Stimulated activated CD4-positive, alpha-beta T cell treated with anti-CD3 and anti-CD28 coated beads, Interleukin-15, amount 100 ng/mL, for 48 hours (primary cell): ENCODE measurements at places on chromosomes 12 and 14.

GRCh38 chr12:66813137-66813892 lies 134.4 kb upstream of the GRIP1 start:
- DNase-seq = no peak

DNA sequence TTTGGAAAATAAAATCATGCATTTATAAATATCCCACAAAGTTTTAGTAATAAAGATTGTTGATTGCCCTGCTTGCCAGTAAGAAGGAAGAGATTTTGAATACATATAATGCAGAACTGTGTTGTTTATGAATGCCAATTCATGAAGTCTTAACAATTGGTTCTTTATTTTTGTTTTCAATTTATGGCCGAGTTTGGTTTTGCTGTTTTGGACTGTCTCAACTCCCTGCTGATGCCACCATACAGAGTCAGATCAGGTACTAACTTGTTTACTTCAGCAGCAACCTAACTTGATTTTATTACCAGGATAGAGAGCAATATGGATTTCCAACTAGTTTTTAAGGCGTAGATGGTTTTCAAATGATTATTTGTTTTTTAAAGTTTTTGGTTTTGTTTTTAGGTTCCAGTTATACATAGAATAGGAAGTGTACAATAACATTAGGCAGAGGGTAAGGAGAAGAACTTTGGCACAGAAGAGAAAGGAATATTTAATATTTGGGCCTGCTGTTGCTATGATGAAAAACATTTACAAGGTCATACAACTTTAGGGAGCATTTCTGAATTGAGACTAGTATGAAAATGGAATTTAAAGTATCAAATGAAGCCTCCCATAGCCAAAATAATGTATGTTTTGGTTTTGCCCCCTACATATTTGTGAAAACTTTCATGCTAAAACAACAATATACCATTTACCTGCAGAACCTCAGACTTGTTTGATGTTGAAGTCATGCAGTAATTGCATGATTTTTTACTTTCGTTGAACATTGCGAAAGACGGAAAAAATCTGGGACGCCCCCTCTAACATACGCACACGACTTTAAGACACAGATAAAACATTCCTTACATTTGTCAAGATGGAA lies 904 bp upstream of the FAM177A1 start:
- no peak for DNase-seq

DNA sequence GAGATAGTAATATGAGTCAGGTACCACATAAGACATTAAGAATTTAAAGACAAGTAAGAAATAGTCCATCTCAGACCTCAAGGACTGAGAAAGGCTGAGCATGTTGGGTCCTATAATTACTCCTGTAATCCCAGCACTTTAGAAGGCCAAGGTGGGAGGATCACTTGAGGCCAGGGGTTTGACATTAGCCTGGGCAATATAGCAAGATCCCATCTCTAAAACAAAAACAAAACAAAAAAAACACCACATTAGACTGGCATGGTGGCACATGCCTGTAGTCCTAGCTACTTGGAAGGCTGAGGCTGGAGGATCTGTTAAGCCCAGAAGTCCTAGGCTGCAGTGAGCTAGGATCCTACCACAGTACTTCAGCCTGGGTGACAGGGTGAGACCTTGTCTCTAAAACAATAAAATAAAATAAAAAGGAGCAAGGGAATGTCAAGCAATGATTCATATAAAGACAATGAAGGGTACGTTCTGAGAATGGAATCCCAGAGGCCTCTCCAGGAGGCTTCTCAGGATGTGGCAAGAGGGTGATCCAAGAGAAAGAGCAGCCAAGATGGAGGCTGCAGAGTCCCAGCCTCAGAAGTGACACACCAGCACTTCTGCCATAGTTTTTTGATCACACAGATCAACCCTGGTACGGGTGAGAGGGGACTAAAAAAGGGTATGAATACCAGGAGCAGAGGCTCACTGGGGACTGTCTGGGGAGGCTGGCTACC lies 206.4 kb downstream of the CRADD start:
- DNase-seq = no peak

- no peak for DNase-seq
These were observed 161.9 kb upstream of the PLEKHG7 start for GRCh38 chr12:92540782-92541423.

DNA sequence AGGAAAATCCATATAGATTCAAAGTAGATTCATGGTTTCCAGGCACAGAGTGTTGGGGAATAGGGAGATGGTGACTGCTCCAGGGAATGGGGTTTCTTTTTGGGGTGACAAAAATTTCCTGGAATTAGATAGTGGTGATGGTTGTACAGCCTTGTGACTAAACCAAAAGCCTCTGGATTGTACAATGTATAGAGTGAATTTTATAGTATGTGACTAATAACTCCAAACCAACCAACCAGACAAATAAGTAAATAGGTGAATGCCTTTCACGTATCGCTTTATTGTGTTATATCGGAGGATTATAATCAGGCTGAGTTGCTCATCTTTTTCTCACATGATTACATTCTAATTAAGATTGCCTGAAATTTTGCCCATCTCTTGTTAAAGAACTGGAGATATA lies 24.6 kb upstream of the PPFIBP1 start:
- no peak for DNase-seq

GRCh38 chr12:91364471-91365184 lies 182.0 kb upstream of the DCN start:
- DNase-seq = no peak

- no peak for DNase-seq
These were observed 12.3 kb downstream of the CLEC2B start for GRCh38 chr12:9856894-9857293.

DNA sequence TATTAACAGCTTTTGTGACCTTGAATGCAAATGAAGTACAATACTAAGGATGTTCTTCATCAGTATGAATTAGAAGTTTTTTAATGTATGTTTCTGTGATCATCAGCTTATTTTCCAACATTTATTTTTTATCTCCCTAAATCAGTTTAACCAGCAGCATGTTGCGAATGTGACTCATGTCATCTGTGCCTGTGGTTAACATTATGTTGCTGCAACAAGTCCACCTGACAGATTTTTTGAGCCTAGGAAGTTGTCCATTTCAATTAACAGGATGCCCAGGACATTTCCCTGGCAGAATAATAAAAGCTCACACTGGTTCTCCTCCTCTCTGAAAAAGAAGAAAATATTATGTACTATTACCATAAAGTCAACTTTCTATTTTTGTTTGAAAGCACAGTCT lies 155.5 kb downstream of the SYT1 start:
- no peak for DNase-seq

DNA sequence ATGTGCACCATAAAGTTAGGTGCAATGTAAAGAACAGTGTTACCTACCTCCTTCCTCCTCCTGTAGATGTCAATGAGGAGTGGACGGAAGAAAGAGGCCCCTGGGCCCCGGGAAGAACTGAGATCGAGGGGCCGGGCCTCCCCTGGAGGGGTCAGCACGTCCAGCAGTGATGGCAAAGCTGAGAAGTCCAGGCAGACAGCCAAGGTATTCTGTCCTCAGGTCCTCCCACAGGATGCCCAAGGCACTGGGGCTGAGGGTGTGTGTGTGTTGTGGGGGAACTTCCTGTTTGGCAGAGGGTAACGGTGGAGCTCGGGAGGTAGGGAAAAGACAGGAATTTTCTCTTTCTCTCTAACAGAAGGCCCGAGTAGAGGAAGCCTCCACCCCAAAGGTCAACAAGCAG lies 6.4 kb downstream of the ATN1 start:
- no peak for DNase-seq

- DNase-seq = no peak
These were observed 5.6 kb upstream of the LHX5 start for GRCh38 chr12:113477171-113477841.

GRCh38 chr12:132145334-132145733 lies 1.1 kb downstream of the NOC4L start:
- DNase-seq = no peak

- DNase-seq = no peak
These were observed 30.5 kb downstream of the PUS7L start for GRCh38 chr12:43728117-43728516.

DNA sequence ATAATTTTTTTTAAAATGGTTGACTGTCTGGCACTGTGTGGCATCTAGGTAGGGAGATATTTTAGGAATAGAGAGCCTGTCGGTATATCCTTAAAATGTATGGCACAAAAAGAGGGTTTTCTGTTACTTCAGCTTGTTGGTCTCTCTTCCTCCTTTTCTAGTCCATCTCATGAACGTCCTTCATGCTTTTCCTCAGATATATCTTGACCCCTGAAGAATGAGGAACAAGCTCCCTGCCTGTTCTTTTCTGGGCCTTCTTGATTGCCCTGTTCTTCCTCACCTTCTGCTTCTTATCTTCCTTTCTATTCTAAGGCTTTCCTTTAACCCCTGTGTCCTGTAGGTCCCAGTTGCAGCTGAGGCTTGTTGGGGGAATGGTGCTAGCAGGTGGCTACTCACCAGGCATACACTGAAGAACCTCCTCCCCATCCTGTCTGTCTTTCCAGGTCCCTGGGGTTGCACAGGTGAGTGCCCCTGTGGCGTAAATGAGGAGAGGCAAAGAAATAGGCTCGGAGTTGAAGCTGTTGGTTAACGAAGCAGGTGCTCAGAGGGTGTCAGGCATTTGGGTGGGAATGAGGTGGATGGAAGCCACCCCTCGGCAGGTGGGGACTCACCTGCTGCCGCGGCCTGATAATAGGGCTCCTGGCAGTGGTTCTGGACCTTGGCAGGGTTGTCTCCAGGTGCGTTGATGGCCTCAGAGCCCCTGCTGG lies 7.2 kb upstream of the C1R start:
- no peak for DNase-seq

DNA sequence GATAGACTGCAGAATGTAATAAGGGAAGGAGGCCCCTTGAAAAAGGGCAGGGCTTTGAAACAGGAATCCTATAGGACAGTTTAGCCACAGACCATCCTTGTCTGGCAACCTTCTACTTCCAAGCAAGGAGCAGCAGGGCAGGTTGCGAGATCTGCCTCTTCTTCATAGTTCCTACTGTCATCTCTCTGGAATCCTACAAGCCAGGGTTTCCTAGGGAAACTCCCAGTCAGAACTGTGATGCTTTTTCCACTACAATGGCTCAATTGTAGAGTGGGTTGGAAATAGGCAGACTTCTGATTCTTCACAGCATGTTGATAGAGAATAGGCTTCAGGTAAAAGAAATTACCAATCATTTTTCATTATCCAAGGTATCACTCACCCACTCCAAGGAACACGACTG lies 186.3 kb downstream of the DACT1 start:
- no peak for DNase-seq

DNA sequence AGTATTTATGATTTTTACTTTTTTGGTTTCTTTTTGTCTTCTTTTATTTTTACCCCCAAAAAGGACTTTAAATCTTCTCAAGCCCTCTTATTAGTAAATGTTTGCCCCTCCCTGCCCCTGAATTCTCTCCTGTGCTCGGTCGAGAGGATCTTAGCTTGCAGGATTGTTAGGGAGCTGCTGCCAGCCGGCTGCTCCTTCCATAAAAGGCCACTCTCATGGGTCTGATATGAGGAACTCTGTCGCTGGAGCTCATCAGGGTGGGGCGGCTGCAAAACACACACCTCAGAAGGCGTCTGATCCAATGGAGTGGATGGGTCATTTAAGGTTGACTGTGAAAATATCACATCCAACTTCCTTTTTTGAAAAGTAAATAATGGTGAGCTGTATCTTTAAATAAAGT lies 8.5 kb downstream of the LTBR start:
- no peak for DNase-seq

GRCh38 chr12:77835969-77836368 lies 5.3 kb downstream of the NAV3 start:
- DNase-seq = no peak

DNA sequence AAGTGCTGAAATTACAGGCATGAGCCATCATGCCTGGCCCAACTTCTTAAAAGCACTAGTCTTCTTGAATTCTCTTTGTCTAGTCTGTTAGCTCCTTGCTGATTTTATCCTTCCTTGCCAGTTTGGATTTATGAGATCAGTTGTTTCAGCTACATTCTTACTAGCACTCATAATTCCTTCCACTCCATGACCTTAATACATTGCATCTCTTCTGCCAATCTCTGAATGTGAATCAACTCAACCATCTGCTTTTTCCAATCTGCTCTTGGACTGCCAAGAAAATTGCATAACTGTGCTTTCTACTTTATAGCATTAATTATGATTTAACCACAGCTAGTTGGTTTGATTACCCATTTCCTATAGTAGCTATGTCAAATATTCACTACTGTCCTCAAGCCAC lies 14.9 kb upstream of the HEATR5A start:
- DNase-seq = no peak

DNA sequence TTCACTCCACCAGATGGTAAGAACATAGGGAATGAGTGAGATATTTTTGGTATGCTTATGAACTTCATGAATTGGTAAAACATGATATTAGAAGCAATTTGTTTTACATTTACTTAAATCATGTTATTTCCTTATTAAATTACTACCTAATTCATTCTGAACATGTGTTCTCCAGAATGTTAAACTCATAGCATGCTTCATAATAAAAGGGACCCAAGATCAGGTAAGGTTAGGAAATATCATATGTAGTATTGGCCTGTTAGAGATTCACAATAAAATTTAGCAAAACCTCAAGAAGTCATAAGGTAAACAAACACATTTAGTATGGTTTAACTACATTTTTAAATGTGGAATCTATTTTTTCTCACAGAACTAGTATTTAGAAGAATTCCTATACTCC lies 28.2 kb downstream of the PTPRQ start:
- DNase-seq = no peak

DNA sequence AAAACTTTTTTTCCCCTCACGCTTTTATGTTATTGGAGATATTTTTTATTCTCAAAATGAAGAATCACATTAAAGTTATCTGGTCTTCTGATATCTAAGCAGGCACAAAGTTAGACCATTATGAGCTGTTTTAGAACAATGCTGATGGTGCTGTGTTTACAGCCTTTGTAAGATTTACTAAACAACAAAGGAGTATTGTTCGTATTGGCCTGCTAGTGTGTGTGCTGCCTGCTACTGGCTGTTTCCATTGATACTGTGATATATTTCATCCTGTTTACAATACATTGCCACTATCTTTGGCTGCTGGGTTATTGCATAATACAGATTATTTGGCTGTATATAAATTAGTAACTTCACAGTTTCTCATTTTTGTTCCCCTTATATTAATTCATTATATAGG lies 220.8 kb downstream of the ITPR2 start:
- DNase-seq = no peak

DNA sequence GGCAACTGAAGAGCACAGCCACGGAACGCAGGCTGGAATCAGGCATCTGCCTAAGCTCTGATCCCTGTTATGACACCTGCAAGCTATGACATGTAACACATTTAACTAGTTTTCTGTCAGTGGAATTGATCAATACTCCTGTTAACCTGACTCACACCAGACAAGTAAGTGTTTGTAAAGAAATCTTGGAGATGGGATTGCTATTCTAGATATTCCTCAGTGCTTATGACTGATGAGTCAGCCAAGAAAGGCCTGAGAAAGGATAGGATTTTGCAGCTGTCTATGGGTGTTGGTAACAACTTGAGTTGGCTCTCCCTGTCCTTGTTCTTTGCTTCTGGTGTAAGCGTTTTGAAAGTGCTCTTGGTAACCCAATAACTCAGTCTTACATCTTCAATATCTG lies 110.5 kb downstream of the GPR135 start:
- DNase-seq = no peak
